ENCODE measurements at places on chromosomes 16 and 17.

- peak; percentile 72 for DNase-seq
Observed at GRCh38 chr16:76535-77272, 1.3 kb upstream of the MPG start.

DNA sequence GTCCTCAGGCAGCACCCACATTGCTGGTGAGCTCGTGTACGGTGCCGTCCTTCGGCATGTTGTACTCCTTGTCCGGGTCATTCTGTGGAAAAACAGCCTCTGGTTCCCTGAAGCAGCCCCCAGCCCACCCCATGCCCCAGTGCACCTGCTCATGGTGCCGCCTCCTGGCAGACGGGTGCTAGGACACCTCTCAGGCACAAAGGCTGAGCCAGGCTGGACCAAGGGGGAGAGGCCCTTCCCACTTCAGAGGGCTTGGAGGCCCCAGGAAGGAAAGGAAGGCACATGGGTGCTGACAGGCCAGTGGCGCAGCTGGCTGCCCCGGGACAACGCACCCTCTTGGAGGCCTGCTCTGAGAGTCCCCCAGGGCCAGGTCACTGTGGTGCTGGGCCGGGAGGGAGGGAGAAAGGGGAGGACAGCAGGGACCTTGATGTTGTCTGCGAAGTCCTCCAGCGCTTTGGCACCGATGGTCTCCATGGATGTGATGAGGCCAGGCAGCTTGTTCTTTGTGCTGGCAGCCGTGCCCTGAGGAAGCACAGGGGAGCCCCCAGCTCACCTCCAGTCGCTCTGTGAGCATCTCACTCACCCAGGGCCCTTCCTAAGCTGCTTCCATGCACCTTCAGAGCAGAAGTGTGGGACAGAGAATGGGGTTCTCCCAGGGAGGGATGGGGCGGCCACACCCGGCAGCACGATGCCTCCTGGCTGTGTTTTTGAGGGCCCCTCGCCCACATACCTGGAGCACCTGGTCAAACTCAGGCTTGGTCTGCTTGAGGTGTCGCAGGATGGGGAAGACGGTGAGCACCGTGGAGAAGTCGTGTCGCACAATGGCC, 9.3 kb downstream of the ZACN start:
- no peak for DNase-seq

- no peak for DNase-seq
Observed at GRCh38 chr16:78596348-78596995, 497.0 kb downstream of the WWOX start.

DNA sequence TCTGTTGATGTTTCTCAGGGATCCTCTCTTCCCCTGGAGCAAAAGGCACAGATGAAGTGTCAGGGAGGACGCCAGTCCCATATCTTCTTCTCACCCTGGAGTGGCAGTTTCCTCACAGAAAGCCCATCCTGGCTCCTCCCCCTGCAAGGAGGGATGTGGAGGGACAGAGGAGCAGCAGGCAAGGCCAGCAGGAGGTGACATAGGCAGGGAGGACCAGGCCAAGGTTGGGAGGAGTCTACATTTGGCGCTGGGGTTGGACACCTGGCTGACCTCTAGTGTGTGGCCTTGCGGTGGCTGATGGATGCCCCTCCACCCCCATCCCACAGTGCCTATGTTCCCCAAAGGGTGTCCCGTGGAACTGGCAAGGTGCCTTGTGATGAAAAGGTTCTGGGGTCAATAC, 125.4 kb downstream of the SEC14L1 start:
- no peak for DNase-seq

DNA sequence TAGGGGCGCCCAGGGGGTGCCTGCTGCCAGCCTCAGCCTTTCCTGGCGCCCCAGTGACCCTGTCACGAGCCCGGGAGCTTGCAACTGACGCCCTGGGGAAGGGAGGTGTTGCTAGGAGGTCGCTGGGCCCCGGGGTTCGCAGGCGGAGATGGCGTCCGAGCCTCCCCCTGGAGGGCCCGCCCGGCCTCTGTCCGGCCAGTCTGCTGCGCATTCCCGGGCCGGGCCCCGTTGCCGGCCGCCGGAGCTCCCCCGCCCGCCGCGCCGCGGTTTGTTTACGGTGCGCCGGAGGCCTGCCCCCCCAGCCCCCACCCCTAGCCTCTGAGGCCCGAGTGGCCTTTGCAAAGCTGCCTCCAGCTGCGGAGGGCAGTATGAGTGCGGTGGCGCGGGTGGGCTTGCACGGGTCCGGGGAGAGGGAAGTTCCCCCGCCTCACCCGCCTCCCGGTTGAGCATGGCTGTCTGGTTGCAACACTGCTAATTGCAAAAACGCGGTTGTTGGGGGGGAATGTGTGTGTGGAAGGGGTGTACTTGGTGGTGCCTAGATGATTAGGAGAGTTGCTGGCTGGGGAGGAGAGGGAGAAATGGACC, 514 bp downstream of the THRA start:
- no peak for DNase-seq

DNA sequence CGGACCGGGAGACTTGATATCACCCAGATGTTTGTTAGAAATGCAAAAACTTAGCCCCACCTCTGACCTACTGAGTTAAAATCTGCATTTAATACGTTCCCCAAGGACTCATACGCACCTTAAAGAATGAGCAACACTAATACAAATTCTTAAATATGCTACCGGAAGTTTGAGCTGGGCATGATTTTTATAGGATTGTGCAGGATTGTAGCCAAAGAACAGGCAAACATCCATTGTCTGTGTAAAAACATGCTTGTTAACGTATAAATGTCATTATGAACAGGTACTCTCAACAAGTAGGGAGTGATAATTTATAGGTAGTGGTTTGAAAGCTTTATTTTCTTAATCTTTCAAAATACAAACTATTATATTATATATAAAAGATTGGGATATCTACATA, 22.3 kb upstream of the COX10 start:
- no peak for DNase-seq

DNA sequence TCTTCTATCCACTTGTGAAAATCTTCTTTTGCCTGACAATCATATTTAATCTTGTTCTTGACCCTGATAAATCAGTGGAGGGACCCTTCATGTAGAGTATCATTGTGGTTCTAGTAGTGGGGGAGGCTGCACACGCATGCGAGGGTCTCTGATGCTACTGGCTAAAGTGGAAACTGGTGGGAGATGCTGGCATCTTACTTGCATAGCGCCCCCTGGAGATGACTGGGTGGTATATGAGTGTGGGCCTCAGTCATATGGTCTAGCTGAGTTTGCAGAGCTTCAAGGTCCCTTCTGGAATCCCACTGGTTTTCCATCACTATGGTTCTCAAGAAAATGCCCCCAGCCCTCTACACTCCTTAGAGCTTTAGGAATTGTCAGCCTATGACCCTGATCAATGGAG, 236.4 kb upstream of the AXIN2 start:
- no peak for DNase-seq

Measured in RCC 7860 (cell line).